Central memory CD8-positive, alpha-beta T cell (primary cell): ENCODE measurements at places on chromosomes 11 and 22.

- no peak for DNase-seq
These were observed 7.9 kb downstream of the EWSR1 start for GRCh38 chr22:29275819-29276565.

- DNase-seq, result no peak
These were observed 19.0 kb downstream of the LINC01488 start for GRCh38 chr11:69500285-69501120.

DNA sequence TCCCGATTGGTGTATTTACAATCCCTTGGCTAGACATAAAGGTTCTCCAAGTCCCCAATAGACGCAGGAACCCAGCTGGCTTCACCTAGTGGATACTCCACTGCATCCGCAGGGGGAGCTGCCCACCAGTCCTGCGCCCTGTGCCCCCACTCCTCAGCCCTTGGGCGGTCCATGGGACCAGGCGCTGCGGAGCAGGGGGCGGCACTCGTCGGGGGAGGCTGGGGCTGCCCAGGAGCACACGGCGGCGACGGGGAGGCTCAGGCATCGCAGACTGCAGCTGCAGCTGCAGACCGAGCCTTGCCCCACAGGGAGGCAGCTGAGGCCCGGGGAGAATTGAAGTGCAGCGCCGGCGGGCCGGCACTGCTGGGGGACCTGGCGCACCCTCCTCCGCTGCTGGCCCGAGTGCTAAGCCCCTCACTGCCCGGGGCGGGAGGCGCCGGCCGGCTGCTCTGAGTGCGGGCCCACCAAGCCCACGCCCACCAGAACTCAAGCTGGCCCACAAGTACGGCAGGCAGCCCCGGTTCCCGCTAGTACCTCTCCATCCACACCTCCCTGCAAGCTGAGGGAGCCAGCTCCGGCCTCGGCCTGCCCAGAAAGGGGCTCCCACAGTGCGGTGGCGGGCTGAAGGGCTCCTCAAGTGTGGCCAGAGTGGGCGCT, 12.2 kb upstream of the SIK3 start:
- no peak for DNase-seq

GRCh38 chr11:61737636-61738386, 14.6 kb upstream of the MYRF start:
- no peak for DNase-seq

GRCh38 chr11:6604790-6605189, 1.2 kb downstream of the ILK start:
- no peak for DNase-seq

DNA sequence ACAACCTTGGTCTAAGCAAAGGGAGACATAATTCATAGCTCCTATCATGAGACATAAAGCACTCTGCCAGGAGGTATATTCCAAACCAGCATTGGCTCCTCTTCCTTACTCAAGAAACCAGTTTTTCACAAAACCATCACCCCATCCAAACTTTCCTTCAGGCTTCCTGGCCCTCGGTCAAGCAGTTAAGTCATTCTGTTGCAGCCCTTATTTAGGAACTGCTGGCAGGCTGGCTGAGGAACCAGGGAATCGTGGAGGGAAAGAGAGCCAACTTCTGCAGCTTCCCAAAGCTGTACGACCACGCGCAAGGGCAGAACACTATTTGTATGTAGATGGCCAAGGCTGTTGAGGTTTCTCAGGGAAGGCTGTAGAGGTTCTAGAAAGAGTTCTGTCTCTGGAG, 680 bp downstream of the IFT46 start:
- no peak for DNase-seq

DNA sequence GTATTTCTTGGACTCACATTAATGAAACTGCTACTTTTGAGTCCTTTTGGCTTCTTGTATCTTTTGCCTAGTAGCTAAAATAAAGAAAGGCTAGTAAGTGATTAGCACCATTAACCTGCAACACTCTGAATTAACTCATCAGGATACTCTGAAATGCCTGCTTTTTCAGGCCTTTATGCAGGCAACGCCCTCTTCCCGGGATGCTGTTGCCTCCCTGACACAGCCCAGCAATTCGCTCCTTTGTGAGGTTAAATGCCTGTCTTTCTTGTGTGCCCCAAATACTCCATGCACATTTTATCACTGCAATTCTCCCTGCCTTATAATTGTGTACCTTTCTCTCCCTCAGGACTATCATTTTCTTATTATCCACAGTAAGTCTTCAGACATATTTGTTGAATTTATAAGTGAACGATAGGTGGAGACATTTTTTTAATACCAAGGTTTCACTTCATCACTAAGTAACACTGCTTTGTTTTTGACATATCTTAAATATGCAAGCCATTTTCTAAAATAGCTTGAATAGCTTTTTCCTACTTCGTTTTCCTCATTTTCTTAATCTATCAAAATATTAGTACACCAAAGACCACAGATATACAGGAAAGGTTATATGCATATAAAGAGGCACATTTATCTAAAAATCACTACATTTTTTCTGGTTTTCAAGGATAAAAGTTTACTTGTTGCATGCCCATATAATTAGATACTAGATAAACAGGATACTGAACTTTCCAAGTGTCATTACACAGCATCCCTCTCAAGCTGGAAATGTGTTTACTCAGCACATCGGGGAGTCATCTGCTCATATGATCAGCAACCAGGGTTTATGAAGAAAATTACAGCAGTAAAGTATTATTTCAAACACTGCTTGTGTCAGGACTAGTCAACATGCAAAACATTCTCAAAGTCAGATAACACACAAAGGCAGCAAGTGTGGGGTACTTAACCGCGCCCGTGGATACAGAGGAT, 48.5 kb upstream of the DDI1 start:
- no peak for DNase-seq

- peak; percentile 65 for DNase-seq
These were observed at the start of gene ARCN1 for GRCh38 chr11:118572061-118572980. ARCN1 (plus strand) TSS chr11:118572409; CDS start chr11:118572548, 139 bp downstream.

DNA sequence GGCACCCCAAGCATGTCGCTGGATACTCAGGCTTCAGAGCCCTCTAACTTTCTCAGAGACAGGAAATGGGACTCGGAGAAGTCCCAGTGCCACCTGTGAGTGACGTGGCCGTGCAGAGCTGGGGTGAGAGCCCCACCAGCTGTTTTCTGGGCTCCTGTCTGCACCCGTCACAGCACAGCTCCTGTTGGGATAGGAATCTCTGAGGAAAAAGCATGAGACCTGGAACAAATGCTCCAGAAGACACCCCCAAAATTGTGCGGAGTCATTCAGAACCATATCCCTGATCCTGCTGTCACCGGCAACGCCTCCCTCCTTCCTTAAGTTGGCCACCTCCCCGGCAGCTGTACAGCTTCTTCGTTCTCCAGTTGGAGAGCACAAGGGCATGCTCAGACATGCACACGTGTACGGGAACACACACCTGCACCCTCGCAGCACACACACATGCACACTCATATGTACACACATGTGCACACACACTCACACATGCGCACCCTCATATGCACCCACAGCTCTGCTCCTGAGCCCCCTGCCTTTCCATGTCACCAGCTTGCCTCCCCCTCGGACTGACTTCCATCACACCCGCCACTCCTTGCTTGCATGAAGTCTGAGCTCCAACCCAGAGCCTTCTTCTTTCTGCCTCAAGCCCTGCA, 1430.0 kb downstream of the BRD1 start:
- DNase-seq, result no peak

GRCh38 chr11:68524213-68524612, 63.7 kb downstream of the PPP6R3 start:
- DNase-seq, result no peak

DNA sequence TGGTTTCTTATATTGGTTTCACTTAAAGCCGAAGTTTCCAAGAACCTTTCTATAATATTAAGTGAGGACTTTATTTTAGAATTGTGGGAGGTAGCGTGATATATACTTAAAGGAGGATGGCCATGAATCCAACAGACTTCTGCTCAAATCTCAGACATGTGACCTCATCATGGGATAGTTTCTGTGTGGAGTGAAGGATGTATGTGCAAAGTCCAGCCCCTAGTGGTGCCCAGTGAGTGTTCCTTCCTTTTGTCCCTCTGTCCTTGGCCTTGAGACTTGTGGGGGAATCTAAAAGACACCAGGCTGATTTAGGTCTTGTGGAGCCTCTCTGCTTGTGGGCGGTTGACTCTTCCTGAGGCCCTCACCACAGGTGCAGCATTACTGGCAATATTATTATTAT, 43.7 kb downstream of the BARX2 start:
- DNase-seq, result no peak

GRCh38 chr11:89536926-89537325, 45.8 kb upstream of the NOX4 start:
- DNase-seq, result no peak

- no peak for DNase-seq
These were observed 388.1 kb upstream of the B3GAT1 start for GRCh38 chr11:134800130-134800529.

- peak; percentile 9 for DNase-seq
These were observed 27.3 kb upstream of the MUC5AC start for GRCh38 chr11:1130276-1131032.

DNA sequence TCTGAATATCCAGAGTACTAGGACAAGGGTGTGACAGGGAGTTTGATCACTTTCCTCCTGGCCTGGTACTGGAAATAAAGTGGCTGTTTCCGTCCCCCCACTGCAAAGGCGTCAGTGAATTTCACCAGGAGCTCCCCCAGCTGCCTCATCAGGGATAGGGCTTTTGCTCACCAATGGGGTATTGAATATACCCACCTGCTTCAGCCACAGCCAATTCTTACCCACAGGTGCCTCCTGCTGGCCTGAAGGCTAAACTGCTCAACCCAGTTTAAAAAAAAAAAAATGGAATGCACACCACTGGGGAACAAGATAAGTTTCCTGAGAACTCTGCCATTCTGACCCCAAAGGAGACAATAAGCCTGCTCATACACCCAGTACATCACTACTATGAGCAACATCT, 65.3 kb upstream of the MS4A8 start:
- no peak for DNase-seq

DNA sequence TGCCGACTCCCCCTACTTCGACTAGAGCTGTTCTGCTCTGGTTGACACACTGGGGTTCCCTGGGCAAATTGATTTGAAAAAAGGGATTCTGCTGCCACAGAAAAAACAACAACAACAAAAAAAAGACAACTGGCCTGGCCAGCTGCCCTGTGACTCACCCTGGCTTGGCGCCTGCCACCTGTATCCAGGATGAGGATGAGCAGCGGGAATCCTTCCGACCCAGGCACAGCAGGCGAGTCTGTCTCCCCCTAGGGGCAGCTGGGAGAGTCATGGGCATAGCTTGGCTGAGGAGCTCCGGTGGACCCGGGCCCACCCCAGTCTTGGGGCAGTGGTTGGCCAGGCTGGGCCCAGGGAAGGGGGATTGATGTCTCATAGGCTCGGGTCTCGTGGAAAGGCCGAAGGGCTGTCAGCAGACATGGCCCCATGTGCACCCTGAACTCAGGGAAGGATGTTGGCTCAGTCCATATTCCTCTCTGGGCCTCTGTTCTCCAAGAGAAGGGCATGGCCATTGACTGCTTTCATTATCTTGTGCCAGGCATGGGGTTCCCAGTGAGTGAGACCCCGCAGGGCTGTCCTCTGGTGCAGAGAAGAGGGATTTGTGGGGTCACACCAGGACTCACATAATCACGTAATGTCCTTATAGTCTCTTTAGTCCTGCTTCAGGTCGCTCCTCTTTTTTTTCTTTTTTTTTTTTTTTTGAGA, 10.4 kb upstream of the SUN2 start:
- no peak for DNase-seq

DNA sequence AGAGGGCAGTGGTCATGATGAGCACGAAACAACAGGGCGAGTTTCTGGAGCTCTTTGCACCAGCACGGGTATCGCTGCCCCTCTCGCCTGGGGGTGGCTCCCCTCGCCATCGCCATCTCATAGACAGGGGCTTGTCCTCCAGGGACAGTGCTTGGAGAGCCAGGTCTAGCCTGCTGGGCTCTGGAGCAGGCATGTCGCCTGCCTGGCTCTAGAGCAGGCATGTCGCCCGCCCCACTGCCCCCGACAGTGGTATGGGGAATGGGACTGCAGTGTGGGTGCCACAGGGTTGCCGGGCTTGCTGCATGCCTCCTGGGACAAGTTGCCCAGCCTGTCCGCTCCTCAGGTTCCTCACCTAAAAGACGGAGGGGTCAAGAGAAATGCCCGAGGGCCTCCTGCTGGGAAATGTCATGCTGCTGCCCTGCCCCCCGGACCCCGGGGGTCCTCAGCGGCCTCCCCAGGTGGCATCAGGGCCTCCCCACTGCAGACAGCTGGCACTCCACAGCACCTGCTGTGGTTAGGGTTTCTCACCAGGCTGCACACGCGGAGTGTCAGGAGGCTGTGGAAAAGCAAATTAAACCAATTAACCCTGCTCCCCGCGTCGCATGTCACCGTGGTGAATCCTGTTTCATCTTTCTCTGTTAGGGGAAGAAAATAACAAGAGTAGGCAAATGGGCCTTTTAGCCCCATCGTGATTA, 403.0 kb downstream of the TBC1D22A start:
- no peak for DNase-seq

- no peak for DNase-seq
These were observed 1.4 kb upstream of the YAP1 start for GRCh38 chr11:102108734-102109440.

- no peak for DNase-seq
These were observed 471 bp upstream of the TMEM184B start for GRCh38 chr22:38273135-38273826.

DNA sequence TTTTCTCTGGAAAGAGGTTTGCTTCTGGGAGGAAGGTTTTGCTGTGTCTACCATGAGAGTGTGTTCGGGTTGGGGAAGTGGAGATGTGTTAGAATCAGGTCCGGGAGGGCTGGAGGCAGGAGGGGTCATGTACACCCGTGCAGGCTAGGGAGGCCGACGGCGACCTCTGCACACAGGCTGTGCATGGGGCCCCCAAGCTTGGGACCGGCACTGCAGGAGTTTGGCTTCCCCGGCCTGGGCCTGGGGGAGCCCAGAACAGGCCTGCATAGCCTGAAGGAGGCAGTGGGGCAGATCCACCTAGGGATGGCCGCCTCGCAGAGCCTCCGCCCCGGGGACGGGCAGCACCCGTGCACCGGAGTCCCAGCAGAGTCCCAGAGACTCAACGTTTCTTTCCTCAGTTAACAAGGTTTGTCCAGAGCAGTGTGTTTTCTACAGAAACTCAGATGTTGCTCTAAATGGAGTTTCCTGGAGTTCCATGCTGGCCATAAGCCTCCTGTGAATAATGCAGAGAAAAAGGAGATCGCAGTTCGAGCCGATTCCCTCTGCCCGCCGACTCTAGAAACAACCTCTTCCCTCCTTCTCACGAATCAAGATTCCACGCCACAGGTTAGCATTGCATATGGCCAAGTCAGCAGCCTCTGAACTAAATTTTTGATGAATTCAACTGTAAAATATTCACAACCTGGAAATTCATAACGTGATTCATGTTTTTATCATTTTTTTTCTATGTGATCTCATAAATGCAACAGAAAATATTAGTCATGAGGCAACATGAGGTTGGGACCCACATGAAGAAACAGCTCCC, 427.3 kb downstream of the BRD1 start:
- no peak for DNase-seq

DNA sequence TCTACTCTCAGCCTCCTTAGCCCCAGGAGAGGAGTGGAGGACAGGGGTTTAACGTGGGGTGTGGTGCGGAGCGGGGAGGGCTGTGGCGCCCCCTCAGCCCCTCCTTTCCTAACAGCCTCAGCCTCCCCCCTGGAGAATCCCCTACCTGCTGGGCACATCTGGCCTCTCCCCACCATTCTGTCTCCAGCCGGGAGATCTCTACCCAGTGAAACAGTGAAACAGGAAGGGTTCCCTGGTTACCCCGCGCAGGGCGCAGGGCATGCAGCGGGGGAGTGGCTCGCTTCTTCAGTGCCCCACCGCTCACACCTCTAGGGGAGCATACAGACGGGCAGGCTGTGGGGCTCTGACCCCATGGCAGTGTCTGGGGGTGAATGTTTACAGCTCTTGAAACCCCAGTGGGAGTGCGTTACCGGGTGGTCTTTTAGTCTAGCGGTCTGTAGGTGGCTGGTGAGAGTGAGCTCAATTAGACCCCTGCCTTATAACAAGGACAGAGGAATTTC, 54.7 kb upstream of the CCDC188 start:
- DNase-seq, result no peak
